ENCODE measurements at places on chromosomes 16 and 17.

DNA sequence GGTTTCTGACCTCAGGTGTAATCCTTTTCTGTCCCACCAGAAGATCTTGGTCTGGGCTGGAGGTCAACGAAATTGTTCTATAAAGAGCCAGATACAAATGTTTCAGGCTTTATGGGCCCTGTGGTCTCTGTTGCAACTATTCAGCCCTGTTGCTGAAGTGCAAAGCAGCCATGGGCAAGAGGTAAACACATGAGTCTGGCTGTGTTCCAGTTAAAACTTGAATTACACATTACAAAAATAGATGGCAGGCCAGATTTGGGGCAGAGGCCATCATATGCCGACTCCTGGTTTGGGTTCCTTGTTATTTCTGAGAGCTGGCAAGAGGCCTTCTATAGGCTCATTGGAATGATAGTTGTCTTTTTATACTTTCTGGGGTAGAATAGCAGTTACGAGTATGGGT, 114.4 kb downstream of the SDR42E1 start:
- DNase-seq, result no peak

DNA sequence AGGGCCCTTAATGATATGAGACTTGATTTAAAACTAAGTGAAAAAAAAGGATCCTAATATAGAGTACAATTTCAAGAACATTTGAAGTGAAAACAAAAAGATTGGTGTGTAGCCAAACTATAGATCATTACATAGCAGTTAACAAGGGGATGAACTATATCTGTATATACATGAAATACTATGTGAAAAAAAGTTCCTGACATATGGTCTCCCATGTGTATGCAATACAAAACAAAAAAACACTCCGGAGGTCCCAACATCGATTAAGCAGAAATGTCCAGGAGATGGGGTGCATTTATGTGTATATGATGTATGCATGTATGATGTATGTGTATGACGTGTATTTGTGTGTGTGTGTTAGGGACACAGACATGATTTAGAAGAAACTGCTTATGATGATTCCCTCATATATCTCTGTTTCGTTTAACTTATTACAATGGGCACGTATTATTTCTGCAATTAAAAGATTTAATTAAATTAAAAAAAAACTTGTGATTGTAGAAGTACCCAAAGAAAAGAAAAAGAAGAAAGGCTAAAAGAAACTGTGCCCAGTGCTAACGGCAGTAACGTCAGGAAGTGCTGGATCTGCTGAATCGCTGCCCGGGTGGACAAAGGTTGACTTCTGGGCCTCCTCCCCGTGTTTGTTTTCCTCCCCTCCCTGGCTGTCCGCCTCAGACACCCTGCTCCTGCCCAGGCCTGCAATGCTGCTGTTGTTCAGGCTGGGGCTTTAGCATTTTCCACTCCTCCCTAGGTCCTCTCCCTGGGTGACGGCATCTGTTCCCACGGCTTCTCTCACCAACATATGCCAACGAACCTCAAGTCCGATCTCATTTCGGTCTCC, 36.9 kb downstream of the TBX4 start:
- no peak for DNase-seq

GRCh38 chr16:12094537-12095265, 118.2 kb downstream of the SNX29 start:
- DNase-seq, result no peak

GRCh38 chr17:60080545-60080944, 1.8 kb upstream of the HEATR6 start:
- DNase-seq, result no peak

DNA sequence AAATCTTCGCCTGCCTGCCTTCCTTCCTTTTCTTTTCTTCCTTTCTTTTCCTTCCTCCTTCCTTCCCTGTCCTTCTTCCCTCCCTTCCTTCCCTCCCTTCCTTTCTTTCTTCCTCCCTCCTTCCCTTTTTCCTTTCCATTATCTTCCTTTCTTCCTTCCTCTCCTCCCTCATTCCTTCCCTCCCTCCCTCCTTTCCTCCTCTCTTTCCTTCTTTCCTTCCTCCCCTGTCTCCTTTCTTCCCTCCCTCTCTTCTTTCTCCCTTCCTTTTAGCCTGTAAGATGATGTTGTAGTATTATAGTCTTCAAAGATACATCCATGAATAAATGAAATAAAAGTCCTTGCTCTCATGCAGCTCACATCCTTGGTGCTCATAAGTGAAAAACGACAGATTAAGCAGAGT, 539.3 kb downstream of the RBFOX1 start:
- no peak for DNase-seq

DNA sequence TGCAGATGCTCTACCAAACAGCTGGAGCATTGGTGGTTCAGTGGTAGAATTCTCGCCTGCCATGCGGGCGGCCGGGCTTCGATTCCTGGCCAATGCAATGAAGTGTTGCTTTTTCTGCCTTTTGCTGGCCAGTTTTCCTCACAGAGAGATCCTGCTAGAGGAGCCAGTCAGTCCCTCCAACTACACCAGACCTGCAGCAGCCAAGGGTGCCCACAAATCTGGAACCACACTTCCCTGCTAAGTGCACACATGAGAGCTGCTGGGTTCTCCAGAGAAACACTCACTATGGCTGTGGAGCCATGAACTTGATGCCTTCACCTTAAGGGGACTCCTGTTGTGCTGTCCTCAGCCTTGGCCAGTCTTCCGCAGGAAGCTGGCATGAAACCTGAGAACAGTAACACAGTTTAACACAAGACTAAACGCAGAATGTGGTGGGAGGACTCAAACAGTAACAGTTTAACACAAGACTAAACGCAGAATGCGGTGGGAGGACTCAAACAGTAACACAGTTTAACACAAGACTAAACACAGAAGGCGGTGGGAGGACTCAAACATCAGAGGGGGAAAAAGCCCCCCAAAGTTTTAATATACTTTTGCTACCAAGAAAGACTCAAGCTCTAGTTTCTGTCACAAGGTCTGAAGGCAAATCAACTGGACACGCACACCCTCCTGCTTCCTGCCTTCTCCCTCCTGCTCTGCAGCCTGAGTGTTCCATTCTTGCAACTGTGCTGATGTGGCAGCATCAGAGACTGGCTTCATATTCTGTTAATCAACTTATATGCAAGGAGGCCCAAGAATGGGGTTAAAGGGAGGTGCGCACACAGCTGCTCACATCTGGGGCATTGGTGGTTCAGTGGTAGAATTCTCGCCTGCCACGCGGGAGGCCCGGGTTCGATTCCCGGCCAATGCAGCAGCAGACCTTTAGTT, 12.0 kb downstream of the VAC14 start:
- DNase-seq, result no peak

DNA sequence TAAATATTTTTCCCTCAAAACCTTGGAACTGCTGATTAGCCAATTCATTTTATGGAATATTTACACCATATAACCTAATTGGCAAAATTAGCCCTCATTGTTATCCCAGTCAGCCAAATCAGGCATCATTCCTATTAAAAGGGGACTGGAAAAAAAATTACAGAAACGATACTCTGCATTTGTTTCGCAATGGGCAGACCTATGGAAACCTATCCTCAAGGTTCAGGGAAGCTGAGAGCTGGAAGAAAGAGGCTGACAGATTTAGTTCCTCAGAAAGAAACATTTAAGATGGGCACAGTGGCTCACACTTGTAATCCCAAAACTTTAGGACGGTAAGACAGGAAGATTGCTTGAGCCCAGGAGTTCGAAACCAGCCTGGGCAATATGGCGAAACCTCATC, 85.6 kb upstream of the RPH3AL start:
- DNase-seq, result no peak

DNA sequence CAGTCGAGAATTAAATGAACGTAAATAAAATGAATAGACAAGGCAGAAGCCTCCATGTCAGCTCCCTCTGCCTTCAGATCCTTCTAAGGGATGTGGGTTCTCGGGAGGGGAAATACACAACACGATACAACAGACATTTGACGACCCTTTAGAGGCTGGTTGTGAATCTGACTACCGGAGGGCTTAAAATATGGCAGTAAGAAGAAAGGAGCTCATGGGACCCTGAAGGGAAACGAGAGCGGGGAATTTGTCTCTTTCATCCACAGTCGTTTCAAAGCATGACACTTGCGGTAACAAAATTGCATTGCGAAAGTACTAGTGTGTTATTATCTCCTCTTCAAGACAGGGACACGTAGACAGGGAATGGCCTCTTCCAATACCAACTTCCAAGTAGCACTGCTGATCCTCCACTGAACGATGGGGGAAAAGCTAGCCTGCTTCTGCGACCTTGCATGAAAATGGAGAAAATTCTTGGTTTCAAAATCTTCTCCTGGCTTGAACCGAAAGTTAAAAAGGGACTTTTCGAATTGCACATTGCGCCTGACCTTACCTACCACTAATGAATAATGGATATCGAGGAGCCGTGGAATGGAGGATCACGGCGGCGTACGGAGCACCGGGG, 1.2 kb upstream of the TNRC6C start:
- DNase-seq, result no peak

DNA sequence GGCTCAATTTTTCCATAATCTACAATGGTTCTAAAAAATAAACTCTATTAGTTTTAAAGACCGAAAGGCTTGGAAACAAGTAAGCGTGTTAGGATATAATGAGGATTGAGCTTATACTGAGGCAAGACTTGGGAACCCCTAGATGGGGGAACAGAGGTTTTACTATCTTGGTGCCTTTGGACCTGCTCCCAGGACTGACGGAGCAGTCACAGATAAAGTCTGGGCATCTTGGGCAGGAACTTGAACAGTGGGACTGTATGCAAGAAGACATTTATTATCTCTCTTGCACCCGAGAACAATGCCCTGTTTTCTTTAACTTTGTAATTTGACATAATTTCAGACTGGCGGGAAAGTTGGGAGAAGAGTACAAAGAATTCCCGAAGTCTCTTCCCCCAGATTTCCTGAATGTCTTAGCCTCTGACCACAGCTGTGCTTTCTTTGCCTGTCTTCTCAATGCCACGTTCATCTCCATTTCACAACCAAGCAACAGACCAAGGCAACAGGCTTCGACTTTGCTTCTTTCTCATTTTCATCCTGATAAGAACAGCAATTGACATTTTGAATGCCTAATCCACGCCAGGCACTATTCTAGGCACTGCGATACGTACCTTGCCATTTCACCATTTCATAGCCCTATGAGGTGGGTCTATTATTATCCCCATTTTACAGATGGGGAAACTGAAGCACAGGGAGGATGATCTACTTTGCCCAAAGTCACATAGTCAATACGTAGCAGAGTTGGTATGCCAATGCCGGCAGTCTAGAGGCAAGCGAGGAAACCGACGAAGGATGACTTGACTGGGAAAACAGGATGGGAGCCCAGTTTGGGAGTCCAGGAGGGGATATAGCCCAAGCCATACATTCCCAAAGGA, 3.0 kb upstream of the IL4R start:
- no peak for DNase-seq

DNA sequence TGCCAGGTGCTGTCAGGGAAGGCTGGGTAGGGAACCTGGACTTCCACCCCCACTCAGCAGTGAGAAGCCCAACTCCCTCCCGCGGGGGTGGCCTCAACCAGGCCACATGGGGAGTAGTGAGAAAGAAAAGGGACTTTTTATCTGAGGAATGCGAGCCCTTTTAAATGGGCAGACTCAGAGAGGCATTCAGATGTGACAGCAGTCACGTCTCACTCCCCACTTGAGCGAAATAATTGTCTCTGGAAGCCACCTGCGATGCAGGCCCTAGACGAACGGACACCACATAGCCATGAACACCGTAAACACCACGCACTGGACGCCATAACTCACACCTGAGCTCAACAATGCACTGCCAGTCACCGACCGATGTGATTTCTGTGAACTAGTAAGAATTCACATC, 11.9 kb upstream of the CD300E start:
- no peak for DNase-seq

DNA sequence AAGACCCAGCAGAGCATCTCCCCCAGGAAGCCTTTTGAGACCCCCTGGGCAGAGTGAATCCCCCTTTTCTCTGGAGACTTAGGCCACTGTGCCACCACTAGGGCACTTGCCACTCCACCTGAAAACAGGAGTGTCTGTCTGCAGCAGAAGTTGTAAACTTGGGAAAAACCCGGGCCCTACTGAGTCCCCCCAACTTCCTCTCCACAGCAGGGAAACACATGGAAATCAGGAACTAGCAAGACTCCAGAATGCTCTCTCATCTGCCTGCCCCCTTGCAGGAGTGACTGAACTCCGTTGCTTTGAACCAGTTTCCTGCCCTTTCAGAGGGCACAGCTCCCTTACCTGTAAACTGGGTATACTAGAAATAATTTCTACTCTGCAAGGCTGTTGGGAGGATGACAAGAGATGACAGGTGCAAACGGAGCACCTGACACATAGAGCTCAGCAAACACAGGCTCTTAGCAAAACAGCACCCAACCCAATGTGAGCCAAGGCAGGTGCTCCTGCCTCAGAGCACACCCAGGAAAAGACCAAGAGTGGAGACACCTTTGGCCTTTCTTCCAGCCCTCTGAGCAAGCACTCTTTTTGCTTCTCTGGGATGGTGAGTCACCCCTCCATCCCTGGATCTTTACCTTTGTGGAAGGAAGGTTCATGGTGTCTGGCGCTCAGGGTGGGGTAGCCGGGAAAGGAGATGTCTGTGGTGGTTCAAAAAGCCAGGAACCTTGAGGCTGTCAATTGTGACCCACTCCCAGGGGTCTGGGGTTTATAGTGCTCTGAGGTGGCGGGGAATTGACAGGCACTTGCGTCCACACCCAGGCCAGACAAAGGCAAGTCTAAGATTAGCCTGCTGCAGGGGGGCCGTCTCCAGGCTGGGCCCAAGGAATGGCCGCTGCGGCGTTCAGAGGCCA, at the start of gene HCRT:
HCRT (minus strand) TSS at position 740 of the 908 bp plus-strand sequence; CDS start at position 653, 87 bp downstream.
- no peak for DNase-seq

DNA sequence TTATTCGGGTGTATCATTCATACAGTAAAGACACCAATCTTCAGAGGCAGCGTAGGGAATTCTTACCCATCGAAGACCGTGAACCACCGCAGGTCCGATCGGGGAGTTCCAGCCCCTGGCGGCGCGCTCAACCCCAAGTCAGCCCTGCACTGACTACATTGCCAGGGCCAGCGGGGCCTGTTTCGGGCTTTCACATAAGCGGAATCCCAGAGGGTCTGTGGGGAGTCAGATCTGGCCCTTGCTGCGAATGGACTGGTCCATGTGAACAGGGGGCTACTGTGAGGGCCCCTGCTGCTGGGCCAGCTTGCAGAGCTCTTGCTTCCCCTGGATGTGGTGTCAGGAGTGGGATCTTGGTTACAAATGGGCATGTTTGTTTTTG, 7.6 kb downstream of the PDE6G start:
- DNase-seq, result no peak

DNA sequence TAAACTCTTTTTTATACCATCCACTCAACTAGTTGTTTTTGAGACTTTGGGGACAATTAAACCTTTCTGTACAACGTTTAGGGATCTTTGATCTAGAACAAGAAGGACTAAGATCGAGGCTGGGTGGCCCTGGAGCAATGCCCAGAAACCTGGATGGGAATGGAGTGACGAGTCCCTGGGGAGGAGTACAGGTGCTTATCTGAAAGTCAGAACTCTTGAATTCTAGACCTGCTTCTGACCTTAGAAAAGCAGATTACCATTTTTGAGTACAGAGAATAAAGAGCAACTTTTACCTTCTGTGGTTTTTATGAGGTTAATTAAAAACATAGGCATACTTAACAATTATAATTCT, 17.8 kb downstream of the UBE2Z start:
- DNase-seq, result no peak

- no peak for DNase-seq
These were observed 48.9 kb upstream of the MRPS23 start for GRCh38 chr17:57898487-57899311.

Data from anterior cingulate cortex (tissue), 58 donors.